CD4-positive, alpha-beta memory T cell (primary cell): ENCODE measurements at places on chromosomes 2 and 18. TPM values are rescaled to one million over a fixed set of nuclear protein-coding genes. Genes with fewer than 3 reads are reported as not detected.
A peak's percentile ranks its signal among the peaks of the same experiment; 100 is the strongest.

PLEKHM3 gene
- 2.9 TPM for polyA plus RNA-seq

SYT4 gene
- not detected for polyA plus RNA-seq

NT5DC4 gene
- polyA plus RNA-seq = not detected

SERPINB2 gene
- not detected for polyA plus RNA-seq

DNA sequence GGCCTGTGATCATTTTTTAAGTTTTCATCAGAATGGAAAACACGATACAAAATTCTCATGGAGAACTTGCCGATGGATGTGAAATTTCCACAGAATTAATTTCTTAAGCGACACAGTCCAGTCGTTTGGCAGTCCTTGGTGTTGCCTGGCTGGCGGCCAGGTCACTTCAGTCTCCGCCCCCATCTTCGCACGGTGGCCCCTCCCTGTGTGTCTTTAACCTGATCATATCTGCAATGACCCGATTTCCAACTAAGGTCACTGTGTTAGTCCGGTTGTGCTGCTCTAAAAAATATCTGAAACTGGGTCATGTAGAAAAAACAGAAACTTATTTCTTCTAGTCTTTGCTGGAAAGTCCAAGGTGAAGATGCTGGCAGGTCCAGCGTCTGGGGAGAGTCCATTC lies 44.5 kb upstream of the COPS8 start:
- H3K4me3 ChIP-seq = no peak overlapping the region
- no peak overlapping the region for H3K27ac ChIP-seq
- no peaks in the 10 kb centered on the region for H3K27me3 ChIP-seq
- H3K4me1 ChIP-seq = no peaks in the 10 kb centered on the region

GRCh38 chr2:187422282-187422681 lies 25.8 kb downstream of the CALCRL start:
- no peak overlapping the region for H3K27ac ChIP-seq
- H3K4me3 ChIP-seq = no peak overlapping the region
- no peaks in the 10 kb centered on the region for H3K4me1 ChIP-seq
- no peak for DNase-seq
- H3K27me3 ChIP-seq = no peaks in the 10 kb centered on the region
- no peaks in the 10 kb centered on the region for H3K36me3 ChIP-seq

GRCh38 chr2:84102274-84102673 lies 356.8 kb downstream of the SUCLG1 start:
- no peak overlapping the region for H3K4me3 ChIP-seq
- no peak overlapping the region for H3K27ac ChIP-seq
- H3K27me3 ChIP-seq = no peaks in the 10 kb centered on the region
- no peak for DNase-seq
- H3K4me1 ChIP-seq = no peaks in the 10 kb centered on the region

- H3K27ac ChIP-seq = no peak overlapping the region
- H3K4me1 ChIP-seq = no peaks in the 10 kb centered on the region
- no peak overlapping the region for H3K4me3 ChIP-seq
- no peak for DNase-seq
- no peaks in the 10 kb centered on the region for H3K27me3 ChIP-seq
- H3K36me3 ChIP-seq = no peaks in the 10 kb centered on the region
Measured at GRCh38 chr2:170276925-170277629, 99.1 kb downstream of the MYO3B start.

DNA sequence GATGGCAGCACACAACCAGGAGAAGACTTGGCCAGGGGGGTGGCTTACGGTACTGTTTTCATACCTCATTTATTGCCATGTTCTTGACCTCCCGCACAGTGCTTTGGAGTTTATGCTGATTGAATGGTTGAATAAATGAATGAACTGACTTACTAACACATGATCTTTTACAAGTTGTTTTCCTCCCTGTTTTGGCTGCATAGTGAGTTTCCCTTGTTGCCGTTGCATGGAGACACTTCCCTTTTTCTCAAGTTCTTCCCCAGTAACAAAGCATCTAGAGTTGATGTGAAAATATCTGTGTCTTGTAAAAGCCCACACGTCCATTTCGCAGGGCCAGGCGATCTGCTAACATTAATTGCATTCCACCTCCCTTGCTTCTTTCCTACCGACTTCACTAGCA lies 35.7 kb upstream of the RAB1A start:
- no peak overlapping the region for H3K27ac ChIP-seq
- H3K36me3 ChIP-seq = no peaks in the 10 kb centered on the region
- no peak overlapping the region for H3K4me3 ChIP-seq

DNA sequence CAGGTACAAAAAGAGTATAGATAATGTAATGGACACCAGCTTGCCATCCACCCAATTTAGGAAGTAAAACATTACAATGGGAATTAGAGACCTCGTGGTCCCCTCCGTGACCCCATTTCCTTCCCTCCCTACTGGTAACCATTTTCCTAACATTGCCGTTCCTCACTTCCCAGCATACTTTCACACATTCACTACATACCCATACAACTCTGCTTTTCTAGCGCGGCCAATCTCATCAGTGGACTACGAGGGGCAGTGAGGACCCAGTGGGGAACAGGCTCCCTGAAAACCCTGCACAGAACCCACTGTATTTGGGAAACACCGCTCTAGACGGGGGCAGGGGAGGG lies 1.1 kb downstream of the ENOSF1 start:
- H3K4me1 ChIP-seq = peaks cover 22% of the 10 kb centered on the region
- H3K27ac ChIP-seq = peak overlapping the region; percentile 73
- H3K27me3 ChIP-seq = no peaks in the 10 kb centered on the region
- peak overlapping the region; percentile 93 for H3K4me3 ChIP-seq
- DNase-seq = no peak

DNA sequence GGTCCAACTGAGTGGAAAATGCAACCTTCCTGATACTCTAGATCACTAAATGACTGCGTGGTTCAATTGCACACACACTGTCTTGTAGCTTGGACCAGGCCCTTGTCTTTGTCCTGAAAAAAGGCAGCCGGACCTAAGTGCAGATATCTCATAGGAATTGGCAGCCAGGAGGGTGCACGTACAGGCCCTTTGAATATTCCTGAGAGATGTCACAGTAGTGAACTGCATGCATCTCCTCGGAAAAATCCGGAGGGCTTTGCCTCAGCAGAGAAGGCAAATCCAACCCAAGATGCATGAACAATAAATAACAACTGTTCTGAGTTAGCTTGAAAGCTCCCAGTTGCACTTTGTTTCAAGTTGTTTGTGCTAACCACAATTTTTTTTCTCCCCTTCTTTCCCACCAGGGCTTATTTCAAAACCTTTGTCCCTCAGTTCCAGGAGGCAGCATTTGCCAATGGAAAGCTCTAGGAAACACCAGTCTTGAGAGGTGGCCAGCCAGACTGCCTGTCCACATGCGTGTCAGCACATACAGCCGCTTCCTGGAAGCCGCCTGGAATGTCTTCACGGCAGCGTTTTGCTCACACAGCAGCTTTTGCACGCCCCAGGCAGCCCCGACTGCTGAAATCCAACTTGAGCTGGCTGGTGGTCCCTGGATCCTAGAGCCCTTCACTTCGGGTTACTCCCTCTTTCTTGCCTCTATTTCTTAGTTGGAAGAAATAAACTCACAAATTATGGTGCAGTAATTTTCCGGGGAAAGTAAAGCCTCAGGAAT lies 54.4 kb upstream of the FOSL2 start:
- H3K4me1 ChIP-seq = no peaks in the 10 kb centered on the region
- DNase-seq = no peak
- H3K27me3 ChIP-seq = no peaks in the 10 kb centered on the region
- no peaks in the 10 kb centered on the region for H3K36me3 ChIP-seq

- H3K36me3 ChIP-seq = no peaks in the 10 kb centered on the region
- H3K4me1 ChIP-seq = no peaks in the 10 kb centered on the region
- no peak overlapping the region for H3K4me3 ChIP-seq
- no peak for DNase-seq
- no peak overlapping the region for H3K27ac ChIP-seq
Measured at GRCh38 chr2:21757805-21758430, 634.1 kb downstream of the TDRD15 start.

DNA sequence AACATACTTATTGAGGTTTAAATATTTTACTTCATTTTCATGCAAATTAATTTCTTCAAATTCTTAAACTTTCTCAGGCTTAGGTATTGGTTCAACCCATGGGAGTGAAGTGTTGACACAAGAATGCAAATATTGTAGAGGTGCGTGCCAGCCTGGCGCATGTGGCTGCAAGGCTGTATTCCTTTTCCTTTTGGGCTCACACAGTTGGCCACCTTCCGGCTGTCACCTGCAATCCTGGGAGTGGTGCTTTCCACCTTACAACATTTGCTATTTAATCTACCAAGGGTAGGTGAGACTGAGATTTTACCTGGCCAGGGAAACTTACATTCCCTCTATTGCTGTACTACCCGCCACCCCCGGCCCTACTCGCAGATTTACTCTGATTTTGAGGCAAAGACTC lies 141.1 kb downstream of the DCC start:
- H3K27ac ChIP-seq = no peak overlapping the region
- no peaks in the 10 kb centered on the region for H3K36me3 ChIP-seq
- DNase-seq = no peak

DNA sequence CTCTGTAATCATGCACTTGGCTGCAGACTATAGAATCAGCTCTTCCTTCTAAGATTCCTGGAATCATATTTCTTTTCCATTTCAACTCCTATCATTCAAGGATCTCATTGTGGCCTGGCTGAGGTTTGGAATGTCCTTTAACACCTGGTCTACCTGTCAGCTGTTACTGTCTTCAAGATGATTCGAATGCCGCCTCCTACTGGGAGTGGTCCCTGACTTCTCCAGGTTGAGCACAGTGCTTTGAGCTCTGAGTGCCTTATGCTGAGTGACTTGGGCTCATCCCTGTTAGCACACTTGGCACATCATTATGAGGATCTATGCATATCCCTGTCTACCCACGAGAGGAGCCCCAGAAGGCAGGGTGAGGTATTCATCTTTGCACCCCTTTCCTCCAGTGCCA lies 87.6 kb downstream of the MARCHF4 start:
- H3K4me3 ChIP-seq = no peak overlapping the region
- no peaks in the 10 kb centered on the region for H3K27me3 ChIP-seq
- no peak for DNase-seq
- no peaks in the 10 kb centered on the region for H3K4me1 ChIP-seq

DNA sequence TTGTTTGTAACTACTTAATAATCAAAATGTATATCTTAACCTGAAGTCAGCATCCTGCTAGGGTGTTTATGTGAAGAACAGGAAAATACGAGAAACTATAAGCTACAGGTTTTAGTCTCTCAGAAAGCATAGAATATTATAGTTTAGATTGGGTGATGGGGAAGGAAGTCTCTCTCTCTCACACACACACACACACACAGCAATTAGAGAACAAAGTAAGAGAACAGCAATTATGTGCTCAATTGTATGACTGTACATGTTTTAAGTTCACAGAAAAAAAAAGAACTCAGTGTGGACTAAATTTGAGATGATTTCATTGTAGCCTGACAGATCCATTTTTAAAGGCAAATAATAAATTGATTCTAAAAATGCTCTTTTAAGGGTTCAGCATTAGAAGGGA lies 94.3 kb upstream of the ZNF516 start:
- H3K4me3 ChIP-seq = no peak overlapping the region
- no peak overlapping the region for H3K27ac ChIP-seq
- H3K27me3 ChIP-seq = no peaks in the 10 kb centered on the region
- H3K4me1 ChIP-seq = no peaks in the 10 kb centered on the region
- no peaks in the 10 kb centered on the region for H3K36me3 ChIP-seq

- H3K4me3 ChIP-seq = no peak overlapping the region
- no peak overlapping the region for H3K27ac ChIP-seq
- DNase-seq = no peak
Measured at GRCh38 chr2:204931562-204931961, 386.3 kb downstream of the PARD3B start.

DNA sequence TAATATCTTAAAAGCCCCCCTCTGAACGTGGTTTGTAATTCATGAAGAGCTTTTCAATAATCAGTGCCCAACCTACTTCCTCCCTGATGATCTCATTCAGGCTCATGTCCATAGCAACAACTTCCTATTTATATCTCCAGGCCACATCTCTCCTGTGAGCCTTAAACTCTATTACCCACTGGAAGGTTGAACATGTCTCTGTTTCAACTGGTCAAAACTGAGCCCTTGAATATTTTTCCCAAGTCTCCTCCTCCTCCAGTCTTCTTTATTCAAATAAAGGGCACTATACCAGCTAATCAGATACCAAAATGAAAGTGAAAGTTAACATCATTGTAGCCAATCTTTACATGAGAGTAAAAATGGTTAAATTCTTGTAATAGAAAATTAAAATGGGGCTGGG lies 63.7 kb upstream of the ITGA4 start:
- H3K27ac ChIP-seq = no peak overlapping the region
- peaks cover 22% of the 10 kb centered on the region for H3K4me1 ChIP-seq
- no peaks in the 10 kb centered on the region for H3K36me3 ChIP-seq

DNA sequence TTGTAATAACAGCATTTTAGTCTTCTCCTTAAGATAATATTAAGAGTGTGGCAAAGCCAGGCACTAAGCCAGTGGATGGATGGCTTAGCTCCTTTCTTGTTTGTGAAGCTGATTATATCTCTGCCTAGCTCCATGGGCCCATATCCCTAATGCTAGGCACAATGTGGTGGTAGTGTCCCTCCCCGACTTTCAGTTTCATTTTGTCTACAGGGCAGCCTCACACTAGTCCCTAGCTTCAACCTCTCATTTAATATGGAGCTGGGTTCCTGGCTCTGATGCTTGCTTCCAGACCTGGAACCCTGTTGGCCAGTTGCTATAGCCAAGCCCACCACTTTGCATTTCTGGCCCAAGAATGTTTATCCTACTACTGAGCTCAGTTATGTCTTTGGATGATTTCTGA lies 437.0 kb upstream of the MEIS1 start:
- H3K27me3 ChIP-seq = no peaks in the 10 kb centered on the region
- H3K4me1 ChIP-seq = no peaks in the 10 kb centered on the region
- H3K4me3 ChIP-seq = no peak overlapping the region
- no peak overlapping the region for H3K27ac ChIP-seq
- no peak for DNase-seq

DNA sequence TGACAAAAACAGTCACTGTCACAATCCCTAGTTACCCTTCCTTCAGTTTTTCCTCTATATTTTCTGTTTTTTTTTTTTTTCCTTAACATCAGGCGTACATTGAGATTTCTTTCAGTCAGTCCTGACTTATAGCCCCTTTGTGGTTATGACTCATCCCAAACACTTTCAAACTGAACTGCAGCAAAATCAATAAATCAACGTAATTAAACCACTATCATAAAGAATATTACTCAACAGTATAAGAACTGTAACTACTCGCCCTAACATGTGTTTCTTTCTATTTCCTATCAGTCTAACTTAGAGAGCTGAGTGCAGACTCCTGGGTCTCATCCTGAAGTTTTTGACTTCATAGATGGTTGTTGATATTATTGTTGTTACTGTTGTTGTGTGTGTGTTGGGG lies 523.5 kb downstream of the LRRTM4 start:
- no peak overlapping the region for H3K4me3 ChIP-seq
- no peak for DNase-seq
- H3K36me3 ChIP-seq = no peaks in the 10 kb centered on the region
- no peaks in the 10 kb centered on the region for H3K27me3 ChIP-seq
- no peak overlapping the region for H3K27ac ChIP-seq
- no peaks in the 10 kb centered on the region for H3K4me1 ChIP-seq
